ENCODE measurements at places on chromosomes 16 and 17.
A peak's percentile ranks its signal among the peaks of the same experiment; 100 is the strongest.

DNA sequence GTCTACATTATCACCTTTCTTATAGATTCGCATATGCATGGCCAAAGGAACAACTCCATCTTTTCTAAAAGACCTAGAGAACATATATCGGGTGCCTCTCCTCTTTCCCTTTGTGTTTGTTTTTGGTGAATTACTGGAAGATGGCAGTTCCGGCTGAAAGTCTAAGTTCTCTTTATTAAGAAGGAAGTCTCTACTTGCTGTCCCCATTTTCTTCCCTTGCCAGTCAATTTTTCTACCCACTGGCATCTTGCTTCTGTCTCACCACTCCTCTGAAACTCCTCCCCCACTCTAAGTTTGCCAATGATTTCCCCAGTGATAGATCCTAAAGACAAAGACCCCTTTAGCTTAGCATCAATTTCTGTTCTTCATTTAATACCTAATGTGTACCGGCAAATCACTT lies 93.9 kb upstream of the CORO6 start:
- DNase-seq = no peak

- DNase-seq = no peak
Measured at GRCh38 chr16:49058382-49058781, 223.3 kb downstream of the CBLN1 start.

- DNase-seq = no peak
Measured at GRCh38 chr16:79415983-79416640, 184.4 kb downstream of the MAF start.

GRCh38 chr16:2095315-2095853 lies 40.3 kb downstream of the PKD1 start:
- DNase-seq = no peak

DNA sequence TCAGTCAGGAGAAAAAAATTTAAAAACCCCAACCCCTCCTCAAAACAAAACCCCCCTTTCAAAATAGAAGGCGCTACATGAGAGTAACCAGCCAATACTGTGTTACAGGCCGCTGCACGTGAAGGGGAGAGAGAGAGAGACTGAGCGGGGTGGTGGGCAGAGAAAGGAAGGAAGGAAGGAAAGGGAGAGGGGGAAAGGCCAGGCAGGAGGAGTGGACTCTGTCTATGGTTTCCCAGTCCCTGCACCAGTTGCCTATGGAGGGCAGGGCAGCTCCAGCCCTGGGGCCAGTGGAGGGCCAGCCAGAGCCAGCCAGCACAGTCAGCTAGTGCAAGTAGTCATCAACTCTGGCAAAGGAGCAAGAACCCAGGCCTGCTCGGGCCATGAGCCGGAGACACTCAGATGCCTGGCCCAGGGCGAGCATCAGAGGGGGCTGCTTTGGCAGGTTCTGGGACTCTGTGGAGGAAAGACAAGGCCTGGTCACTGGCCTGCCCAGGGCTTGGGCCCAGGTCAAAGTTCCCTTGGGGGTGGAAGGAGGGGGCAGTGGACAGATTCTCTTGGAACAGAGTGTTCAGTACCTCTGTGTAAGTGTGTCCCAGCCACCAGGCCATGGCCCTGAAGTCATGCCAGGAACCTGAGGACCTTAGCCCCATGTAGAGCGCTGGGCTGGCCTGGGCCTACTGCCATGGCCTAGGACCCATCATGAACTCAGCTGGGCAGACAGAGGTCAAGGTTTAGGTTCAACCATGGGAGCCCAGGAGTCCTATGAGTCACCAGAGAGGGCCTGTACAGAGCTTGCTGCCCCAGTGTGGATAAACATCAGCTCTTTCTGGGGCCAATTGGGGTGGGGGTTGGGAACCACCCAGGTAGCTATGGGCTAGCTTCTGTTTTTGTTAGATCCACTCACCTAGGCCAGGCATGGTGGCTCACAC lies 7.3 kb upstream of the GFOD2 start:
- DNase-seq = no peak

- no peak for DNase-seq
Measured at GRCh38 chr17:47700471-47701449, 6.8 kb downstream of the TBKBP1 start.

DNA sequence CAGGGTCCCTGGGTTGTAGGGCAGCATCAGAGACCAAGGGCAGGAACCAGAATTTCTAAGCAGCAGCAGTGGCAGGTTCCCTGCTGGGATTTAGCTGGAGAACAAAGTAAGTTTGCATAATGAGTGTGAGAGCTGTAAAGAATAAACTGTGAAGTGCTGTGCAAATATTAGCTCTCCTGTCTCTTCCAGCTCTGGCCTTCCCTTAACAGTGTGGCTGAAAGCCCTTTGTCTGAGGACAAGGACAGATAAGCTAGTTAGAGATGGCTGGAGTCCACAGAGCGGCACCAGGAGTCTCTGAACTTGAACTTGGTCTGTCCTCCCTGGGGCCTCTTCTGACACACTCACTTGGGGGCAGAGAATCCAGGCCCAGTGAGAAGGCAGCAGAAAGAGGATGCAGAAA lies 98.2 kb upstream of the WSCD1 start:
- DNase-seq = no peak

DNA sequence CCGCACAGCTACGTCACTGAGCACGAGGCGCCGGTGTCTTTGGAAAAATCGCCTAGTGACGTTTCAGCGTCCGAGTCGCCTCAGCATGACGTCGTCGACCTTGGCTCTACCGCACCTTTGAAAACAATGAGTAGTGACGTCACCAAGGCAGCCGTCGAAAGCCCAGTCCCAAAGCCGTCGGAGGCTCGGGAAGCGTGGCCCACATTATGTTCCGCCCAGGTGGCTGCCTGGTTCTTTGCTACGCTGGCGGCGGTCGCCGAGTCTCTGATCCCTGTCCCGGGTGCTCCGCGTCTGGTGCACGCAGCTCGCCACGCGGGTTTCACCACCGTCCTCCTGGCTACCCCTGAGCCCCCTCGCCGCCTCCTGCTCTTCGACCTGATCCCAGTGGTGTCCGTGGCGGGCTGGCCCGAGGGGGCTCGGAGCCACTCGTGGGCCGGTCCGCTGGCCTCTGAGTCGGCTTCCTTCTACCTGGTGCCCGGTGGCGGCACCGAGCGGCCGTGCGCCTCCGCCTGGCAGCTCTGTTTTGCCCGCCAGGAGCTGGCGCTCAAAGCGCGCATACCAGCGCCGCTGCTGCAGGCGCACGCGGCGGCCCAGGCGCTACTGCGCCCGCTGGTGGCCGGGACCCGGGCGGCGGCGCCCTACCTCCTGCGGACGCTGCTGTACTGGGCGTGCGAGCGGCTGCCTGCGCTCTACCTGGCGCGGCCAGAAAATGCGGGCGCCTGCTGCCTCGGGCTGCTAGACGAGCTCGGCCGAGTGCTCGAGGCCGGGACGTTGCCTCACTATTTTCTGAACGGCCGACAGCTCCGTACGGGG lies 1.5 kb downstream of the TMEM102 start:
- peak; percentile 23 for DNase-seq

GRCh38 chr16:65576631-65577030 lies 454.8 kb upstream of the CDH11 start:
- DNase-seq = no peak

- no peak for DNase-seq
Measured at GRCh38 chr17:80425835-80426426, 11.0 kb downstream of the ENDOV start.

DNA sequence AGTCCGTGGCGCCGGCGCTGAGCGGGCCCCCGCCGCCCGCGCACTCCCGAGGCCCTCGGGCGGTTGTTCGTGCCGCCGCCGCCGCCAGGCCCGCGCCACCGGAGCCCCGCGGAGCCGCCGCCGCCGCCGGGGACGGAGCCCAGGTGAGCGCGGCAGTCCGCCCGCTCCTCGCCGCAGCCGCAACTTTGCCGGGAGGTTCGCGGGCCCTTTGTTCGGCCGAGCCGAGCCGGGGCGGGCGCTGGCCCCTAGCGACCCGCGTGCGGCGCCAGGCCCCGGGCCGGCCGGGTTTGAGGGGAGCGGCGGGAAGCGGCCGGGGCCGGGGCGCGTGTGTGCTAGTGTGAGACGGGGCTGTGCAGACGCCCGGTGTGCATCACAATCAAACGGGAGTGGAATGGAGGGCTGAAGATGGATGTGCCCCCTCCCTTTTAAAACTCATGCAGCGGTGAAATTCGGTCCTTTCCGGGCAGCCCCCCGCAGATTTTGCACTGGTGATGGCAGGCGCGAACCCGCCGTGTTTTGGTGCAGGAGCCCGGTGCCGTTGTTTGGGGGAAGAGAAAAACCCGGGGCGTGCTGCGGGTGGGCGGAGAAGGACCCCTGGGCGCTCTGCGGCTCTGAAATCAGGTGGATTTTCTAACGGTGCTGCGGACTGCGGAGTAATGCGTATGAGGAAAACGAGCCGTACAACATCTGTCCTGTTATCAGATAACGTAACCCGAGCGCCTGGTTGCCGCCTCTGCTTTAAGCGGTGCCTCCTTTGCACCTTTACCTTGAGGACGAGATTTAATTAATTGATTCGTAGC lies 823 bp downstream of the TNRC6C start:
- no peak for DNase-seq

- no peak for DNase-seq
Measured at GRCh38 chr16:4350365-4350786, 745 bp downstream of the PAM16 start.

DNA sequence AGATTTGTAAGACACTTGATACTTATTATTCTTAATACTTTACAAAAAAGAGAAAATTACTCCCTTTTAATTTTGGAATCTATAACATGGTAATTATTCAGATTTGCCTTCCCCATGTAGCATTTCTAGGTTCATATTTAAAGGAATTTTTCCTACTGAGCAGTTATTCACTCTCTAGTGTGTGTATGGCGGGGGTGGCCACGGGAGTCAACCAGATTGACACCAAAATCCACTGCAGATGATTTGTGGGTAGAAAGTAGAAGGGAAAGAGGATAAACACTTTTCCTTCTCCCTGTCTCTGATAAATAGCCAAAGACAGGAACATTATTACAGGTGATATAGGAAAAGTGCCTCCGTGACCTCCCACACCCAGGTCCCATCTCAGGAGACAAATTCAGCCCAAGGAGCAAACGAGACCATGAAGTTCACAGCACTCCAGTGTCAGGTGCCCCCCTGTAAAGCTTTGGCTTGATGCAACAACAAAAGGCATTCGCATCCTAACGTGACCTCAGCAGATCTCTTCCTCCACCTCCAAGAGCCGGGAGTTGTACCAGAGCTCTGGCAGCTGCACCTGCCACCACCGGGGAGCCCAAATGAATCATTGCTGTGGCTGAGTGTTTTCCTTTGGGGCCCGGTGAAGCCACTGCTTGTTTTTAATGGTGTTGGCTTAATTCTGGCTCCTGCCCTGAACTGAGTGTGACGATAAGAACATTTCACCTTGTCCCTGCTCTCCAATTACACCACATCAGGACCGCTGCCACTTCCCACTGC lies 92.7 kb upstream of the NOL11 start:
- no peak for DNase-seq

- DNase-seq = no peak
Measured at GRCh38 chr17:11077673-11078072, 163.3 kb upstream of the SHISA6 start.

- no peak for DNase-seq
Measured at GRCh38 chr17:72591289-72592241, 470.7 kb downstream of the SOX9 start.

DNA sequence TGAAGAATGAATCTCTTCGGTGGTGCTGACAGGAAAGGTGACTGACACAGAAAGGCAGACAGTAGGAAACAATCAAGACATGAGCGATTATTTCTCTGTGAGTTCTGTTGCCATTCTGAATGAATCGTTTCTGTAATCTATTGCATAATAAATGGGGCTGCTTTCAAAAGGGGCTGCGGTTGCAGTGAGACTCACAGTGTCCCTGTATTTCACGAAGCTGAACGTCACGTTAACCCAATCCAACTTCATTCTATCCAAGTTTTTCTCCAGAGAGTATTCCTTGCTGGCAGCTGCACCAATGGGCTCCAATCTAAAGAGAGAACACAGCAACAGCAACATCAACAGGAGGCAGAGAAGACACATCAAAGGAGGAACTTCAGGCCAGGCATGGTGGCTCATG lies 75.4 kb downstream of the DNAH3 start:
- DNase-seq = no peak

DNA sequence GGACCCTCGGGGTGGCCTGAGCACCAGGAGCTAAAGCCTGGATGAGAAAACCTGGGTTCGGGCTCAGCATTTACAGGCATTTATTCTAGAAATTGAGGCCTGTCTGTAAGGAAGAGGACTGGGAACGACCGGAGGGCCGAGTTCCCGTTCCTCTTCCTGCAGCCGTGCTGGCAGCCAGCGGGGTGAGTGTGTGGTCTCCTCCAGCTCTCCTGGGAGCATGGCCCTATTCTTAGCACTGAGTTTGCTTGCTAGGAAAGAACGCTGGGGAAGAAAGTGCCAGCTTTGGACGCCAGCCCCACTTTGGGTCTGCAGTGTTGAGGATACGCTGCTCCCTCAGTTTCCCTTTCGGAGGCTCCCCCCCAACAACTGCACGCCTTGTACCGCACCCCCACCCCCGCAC lies 49.6 kb downstream of the MGAT5B start:
- DNase-seq = no peak

DNA sequence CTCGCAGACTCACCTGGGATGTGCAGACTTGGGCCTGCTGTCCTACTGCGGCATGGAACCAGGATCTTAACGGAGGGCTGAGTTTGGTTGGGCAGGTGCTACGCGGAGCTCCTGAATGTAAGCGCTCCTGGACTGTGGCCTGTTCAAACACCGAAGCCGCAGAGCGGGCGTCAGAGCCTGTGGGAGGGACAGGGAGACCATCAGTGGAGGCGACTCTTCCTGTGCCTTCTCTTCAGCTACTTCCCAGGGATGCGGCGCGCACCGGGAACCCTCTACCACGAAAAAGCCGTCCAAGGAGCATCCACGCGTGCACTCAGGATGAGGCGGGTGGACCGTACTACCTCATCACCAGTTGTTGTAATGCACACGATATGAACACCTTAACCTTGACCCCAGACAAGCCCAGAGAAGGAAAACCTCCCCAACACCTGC lies 2.0 kb downstream of the USP36 start:
- no peak for DNase-seq

DNA sequence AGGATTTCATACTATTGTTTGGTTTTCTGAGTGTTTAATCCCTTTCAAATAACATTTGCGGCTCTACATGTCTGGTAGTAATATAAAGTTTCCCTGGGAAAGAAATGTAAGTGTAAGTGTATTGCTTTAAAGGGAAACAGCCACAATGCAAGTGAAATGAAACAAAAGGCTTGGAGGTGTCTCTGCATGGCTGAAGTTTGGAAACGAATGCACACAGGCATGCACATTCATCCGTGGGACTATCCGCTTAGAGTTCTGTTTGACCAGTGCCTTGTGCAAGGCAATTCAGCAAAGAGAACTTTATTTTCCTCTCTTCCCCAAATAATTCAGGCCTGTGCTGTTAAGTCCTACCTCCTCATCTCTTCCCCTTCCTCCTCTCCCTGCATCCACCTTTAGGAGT lies 56.1 kb upstream of the MRTFB start:
- DNase-seq = no peak

All from AML-193 (cell line).